ENCODE measurements at places on chromosomes 6 and 20.
A peak's percentile ranks its signal among the peaks of the same experiment; 100 is the strongest.

DNA sequence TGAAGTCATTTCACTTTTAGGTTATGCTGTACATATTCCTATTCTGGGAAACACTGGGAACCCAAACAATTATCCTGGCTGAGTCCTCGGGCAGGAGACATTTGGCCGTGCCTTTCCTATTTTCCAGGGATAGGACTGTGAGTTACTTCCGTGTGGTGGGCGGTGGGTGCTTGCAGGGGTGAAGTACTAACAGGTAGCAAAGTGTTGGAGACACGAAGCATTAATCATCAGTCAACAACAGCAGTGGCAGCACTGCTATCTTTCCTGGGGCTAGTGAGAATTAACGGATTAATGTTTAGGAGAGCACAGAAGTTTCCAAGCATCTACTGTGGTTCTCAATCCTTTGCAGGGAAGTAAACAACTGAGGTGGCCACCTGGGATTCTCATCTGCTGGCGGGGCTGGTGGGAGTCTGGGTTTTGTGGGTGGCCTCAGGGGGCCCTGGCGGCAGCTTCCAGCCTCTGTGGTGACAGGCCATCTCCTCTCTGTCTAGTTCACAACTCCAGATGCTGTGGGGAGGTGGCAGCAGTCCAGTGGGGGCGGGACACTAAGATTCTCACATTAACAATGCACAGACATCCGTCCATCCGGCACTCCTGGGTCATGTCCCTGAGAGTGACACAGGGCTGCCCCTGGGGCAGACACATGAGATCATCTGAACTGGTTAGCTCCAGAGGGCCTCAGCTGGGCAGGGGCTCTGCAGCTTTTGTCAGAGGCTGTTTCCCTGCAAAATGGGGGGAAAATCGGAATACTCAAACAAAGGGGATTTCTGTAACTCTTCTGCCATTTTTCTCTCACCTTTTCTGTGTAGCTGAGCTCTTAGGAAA is 90.9 kb downstream of the GJA10 start:
- DNase-seq, result peak; percentile 44

DNA sequence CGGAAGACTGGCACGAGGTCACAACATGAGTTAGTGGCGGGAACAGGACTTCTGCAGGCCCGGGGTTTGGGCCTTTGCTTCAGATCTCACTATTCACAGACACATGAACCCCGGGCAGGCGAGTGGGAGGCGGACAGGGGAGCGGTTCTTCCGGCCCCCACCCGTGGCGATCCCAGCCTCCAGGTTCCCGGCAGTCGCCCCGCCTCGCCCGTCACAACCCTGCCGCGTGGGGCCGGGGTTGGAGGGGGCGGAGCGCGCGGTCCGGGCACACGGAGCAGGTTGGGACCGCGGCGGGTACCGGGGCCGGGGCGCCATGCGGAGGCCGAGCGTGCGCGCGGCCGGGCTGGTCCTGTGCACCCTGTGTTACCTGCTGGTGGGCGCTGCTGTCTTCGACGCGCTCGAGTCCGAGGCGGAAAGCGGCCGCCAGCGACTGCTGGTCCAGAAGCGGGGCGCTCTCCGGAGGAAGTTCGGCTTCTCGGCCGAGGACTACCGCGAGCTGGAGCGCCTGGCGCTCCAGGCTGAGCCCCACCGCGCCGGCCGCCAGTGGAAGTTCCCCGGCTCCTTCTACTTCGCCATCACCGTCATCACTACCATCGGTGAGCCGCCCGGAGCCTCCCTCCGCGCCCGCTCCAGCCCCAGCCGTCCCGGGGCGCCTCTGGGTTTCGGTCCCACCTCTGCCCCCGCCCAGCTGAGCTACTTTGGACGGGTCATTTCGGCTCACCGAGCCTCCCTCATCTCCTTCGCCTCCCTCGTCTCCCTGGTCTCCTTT is at the start of gene KCNK15:
Gene KCNK15 (plus strand): TSS at position 268 of the 769 bp plus-strand sequence. CDS start 46 bp downstream, at position 314.
- DNase-seq, result no peak

DNA sequence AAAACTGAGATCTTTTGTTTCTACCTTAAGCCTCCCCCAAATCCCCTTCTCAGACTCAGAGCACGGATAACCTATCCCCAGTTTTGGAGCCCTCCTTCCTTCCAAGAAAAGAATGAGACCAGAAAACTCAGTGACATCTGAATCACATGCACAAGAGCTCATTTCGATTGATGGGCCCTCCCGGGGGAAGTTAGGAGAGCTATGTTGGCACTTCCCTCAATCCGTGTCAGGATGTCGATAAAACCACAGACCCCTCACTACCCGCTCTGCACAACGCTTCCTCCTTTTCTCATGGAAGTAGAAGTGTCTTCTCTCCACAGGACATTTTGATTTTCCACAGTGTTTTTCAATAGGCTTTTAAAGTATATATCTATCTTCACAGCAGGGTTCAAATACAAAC is 332.4 kb downstream of the HACE1 start:
- no peak for DNase-seq

- DNase-seq, result no peak
These were observed 26.5 kb upstream of the ABT1 start for GRCh38 chr6:26570027-26570809.

- DNase-seq, result no peak
These were observed 287.3 kb upstream of the FOXQ1 start for GRCh38 chr6:1024587-1024986.

GRCh38 chr20:46089167-46089416 is 670 bp downstream of the NCOA5 start:
- DNase-seq, result no peak

DNA sequence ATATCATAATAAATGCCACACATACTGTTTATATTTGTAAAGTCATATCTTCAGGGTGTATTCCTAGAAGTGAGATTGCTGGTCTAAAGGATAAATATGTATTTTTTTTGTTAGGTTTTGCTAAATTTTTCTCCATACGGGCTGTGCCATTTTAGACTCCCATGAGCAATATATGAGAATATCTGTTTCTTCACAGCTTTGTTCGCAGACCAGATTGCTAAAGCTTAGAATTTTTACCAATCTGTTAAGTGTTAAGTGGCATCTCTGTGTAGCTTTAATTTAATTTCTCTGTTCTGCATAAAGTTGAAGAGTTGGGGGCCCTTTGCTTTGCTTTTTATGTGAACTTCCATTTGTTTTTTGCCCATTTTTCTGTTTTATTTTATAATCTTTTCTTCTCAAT is 32.3 kb upstream of the NUS1 start:
- no peak for DNase-seq

GRCh38 chr6:103183831-103184411 is 1675.8 kb downstream of the HACE1 start:
- DNase-seq, result no peak

DNA sequence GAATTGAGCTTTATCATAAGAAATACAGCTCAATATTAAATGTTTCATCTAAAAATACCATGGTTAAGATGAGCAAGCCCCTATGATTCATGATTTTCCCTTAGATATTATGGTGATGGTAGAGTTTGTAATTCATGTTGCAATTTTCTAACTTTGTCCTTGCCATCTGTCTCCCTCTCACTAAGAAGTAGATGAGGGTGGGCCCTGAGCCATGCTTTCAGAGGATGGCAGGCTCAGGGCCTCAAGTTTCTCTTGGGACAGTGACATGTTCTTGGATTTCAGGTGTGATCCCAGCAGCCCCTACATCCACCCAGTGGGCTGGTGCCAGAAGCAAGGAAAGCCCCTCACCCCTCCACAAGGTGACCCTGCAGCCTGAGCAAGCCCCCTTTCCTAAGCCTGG is 25.6 kb downstream of the L3MBTL1 start:
- DNase-seq, result no peak
